ENCODE measurements at places on chromosomes 6 and 20.

GRCh38 chr6:42873313-42873712 lies 6.1 kb upstream of the RPL7L1 start:
- no peak for DNase-seq

DNA sequence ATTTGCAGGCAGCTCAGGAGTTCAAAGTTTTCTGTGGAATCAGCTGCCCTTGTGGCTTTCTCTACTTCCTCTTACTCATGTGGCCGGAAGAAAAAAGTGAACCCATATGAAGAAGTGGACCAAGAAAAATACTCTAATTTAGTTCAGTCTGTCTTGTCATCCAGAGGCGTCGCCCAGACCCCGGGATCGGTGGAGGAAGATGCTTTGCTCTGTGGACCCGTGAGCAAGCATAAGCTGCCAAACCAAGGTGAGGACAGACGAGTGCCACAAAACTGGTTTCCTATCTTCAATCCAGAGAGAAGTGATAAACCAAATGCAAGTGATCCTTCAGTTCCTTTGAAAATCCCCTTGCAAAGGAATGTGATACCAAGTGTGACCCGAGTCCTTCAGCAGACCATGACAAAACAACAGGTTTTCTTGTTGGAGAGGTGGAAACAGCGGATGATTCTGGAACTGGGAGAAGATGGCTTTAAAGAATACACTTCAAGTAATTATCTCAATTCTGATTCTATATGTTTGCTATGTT lies 1.1 kb downstream of the MGME1 start:
- no peak for DNase-seq

GRCh38 chr6:31875877-31876276 lies 2.9 kb downstream of the SLC44A4 start:
- no peak for DNase-seq

DNA sequence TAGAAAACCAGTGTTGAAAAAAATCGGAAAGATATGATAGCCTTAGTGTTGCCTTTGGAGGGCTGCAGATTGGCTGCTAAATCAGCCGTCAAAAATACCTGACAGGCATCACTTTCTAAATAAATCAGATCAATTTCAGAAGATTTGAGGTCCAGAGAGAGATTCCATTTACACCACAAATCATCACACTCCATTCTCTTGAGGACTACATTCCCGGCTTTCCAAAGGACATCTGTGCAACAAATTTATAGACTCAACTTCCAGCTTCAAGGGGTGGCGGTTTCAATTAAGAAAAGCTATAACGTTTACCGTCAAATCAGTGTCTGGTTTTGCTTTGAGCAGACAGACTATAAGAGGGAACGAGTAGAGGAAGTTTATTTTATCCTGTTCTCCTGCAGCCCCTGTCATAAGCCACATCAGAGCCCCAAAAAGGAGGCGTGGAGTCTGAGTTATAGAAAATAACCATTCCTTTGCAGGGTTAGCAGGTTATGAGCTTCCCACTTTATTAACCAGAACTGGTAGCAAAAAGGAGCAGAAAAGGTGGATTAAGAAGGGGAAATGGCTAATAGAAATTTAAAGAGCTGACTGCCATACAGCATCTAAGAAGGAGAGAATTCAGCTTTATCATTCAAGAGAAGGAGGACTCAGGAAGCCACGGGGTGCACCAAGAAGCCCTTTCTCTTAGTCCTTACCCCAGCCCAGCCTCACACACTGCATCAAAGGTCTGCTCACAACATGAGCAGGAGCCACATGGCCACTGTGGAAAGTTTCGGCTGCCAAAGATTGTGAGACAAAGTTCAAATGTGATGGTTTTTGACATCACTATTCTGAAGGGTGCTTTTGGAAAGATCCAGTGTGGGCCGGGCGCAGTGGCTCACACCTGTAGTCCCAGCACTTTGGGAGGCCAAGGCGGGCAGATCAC lies 12.9 kb upstream of the UQCC2 start:
- DNase-seq: no peak

DNA sequence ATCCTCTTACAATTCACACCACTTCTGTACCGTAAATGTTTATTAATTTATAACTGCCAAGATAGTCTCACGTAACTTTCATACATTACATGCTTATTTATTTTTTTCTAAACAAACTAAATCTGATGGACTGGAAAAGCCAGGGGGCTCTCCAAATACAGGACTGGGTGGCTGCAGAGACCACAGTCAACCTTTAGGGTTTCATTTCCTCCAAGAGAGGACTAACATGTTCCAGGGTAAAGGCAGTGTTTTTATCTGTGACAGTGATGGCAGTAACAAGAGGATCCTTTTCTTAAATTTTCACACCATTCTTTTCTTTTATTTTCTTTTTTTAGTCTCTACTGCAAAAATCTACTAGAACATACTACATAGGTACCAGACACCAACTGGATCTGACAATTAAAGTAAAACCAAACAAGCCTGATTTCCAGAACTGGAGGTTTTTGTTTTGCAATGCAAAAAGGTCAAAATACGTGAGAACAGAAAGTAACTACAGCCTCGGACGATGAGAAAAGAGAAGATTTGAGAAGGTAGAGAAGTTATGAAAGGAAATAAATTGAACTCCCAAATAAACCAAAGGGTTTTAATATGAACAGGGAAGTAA lies 1.2 kb downstream of the LMBRD1 start:
- no peak for DNase-seq

DNA sequence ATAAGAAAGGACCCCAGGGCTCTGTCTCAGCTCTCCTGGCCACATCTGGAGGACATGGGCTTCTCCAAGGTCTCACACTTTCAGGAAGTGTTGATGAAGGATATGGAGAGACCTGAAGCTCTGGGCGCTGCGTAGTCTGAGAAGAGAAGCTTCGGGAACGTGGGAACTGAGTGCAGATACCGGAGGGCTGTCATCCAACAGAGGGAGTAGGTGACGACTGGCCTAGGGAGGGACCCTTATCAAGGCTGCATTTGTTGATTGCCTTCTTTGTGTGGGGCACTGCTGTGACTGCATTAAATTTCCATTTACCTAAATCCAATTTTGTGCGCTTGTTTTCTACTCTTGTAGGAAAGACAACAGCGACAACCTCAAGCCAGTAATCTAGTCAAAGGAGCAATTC lies 63.4 kb downstream of the PLG start:
- DNase-seq: no peak

GRCh38 chr20:23441850-23442313 lies 2.4 kb downstream of the CSTL1 start:
- DNase-seq: peak; percentile 50

GRCh38 chr20:41030531-41031242 lies 2.1 kb downstream of the TOP1 start:
- DNase-seq: no peak

DNA sequence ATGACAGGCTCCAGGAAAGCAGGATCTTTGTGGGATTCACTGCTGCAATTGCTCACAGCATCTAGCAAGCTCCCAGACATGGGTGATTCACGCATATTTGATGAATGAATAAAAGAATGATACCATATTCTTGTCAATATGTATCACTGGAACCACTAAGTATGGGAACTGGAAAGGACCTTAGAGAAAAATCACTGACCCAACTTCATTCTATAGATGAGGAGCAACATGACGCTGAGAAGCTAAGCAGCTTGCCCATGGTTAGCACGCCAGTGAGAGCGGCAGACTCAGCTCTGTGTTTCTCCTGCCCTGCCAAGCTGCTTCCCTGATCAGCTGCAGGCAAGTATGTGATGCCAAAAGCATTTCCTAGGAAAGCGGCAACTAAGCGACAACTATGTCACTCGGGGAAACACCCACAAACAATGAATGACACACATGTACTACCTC lies 66.8 kb downstream of the PPP1R3G start:
- no peak for DNase-seq

All from NCI-H1436 (cell line).